ENCODE measurements at places on chromosomes 7 and 10.

DNA sequence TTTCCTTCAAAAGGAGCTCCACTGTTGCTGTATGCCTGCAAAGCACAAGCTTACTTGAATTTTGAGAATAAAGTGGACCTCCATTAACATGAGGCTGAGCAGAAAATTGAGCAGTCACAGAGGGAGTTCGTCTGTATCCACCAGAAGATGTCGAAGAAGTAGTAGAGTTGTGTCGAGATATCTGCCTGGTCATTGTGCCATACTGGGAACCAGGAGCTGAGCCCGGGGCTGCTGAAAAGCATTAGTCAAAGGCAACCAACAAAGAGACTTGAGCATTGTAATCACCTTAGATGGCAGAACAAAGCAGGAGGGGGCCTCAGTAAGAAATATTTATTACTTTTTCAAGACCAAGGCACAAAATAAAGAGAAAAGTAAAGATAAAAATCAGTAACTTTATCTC lies 61.5 kb downstream of the PDSS1 start:
- DNase-seq, result no peak

DNA sequence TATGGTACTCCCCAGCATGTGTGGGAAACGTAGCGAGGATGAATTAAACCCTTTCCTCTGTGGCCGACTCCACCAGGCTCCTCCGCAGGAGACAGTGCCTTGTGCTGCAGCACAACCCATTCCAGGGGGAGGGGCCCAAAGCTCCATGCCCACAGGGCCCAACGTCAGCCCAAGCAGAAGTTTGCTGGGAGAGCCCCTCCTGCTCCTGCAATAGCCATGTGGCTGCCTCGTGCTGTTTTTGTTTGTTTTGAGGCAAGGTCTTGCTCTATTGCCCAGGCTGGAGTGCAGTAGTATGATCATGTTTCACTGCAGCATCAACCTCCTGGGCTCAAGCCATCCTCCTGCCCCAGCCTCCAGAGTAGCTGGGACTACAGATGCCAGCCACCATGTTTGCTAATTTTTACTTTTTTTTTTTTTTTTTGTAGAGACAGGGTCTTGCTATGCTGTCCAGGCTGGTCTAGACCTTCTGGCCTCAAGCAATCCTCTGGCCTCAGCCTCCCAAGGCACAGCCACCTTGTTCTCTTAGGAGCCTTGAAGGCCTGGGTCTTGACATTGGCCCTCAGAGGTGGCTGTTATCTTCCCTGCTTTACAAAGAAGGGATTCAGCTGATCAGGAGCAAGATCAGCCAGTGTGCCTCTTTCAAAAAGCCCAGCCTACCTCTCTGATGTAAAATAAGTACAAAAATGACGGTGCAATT lies 102.8 kb downstream of the DYNC2I1 start:
- DNase-seq, result no peak

DNA sequence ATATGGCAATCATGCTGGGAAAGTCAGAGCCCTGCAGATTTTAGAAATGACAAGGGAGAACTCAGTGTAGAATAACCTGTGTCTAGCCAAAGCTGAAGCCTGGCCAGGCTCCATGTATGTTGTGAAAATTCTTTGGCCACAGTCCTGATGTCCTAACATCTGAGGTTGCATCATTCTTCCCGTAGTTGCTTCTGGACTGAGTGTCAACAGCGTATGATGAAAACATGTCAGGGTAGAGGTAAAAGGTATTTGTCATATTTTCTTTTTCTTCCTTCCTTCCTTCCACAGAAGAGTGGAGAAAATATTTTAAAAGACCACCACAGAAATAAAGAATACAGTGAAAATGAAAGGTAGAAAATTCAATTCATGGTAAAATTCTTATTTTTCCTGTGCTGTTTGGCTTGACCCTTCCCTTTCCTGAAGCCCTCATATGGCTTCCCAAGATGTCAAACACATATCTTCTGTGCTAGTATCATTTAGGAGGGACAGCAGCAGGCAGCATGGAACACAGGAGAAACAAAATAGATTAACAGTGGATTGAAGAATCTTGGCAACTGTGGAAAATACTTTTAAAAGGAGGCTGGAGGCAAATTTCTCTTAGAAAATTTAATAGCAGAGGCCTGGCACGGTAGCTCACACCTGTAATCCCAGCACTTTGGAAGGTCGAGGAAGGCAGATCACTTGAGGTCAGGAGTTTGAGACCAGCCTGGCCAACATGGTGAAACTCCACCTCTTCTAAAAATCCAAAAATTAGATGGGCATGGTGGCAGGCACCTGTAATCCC lies 18.9 kb upstream of the NRBF2 start:
- DNase-seq, result no peak

DNA sequence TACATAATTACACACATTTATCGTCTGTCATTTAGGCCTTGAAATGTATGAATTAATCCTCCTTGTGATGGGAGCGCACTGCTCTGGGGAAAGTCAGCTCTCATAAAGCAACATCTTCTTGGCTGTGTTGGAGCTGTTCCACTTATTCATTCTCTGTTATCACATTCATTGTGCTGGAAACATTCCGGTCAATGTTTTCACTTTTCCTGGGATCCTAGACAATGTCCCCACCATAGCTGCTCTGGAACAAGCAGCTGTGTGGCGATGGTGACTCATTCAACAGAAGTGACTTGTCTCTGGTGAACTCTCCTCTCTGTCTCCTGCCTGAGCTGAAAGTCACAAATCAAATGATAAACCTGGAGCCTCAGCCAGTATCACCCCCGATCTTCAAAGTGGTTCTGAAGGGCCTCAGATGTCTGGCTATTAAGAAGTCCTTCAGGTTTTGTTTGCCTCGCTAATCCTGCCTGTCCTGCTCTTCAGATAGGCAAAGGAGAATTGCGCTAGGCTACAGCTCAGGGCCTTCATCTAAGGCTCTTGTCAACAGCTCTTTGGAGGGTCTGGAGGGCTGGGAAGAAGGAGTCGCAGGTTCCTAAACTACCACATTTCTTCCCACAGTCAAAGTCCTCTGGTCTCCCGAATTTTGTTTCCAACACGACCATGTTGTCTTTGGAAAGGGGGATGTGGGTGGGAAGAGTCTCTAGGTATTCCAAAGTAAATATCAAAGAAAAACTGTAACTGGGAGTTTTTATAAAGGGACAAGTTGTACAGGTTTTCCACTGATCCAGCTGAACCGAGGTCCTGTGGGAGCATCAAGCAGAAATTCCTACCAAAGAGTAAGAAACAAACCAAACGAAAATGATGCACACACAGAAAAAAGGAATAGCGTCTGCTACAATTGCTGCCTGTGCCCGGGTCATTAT lies 29.3 kb downstream of the KLF6 start:
- DNase-seq, result no peak

DNA sequence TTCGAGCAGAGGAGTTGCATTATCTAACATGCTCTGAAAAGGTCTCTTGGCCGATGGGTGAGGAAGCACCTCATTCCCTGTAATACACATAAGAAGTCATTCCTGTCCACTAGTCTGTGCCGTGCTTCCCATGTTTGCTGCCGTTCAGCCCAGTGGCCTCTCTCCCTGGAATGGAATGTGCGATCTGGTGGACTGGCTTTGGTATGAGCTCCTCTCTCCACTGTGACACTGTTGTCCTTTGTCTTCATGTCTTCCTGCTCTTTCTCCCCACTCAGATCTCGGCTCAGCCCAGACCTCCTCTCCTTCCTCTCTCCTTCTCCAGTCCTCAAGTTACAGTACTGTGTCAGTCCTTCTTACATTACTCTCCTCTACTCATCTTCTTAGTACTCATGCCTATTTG lies 192.8 kb upstream of the KLF6 start:
- DNase-seq, result no peak

- DNase-seq, result no peak
These were observed 610.1 kb upstream of the ANKRD30A start for GRCh38 chr10:36515319-36515718.

All from activated T-cell treated with anti-CD3 and anti-CD28 coated beads for 4 hours (primary cell).